Omental fat pad (tissue), 4 donors: ENCODE measurements at places on chromosomes 16 and 17.

GRCh38 chr16:75202069-75202590 is 4.8 kb downstream of the CTRB2 start:
- DNase-seq, result no peak

- no peak for DNase-seq
Observed at GRCh38 chr16:8373676-8374431, 216.5 kb downstream of the TMEM114 start.

DNA sequence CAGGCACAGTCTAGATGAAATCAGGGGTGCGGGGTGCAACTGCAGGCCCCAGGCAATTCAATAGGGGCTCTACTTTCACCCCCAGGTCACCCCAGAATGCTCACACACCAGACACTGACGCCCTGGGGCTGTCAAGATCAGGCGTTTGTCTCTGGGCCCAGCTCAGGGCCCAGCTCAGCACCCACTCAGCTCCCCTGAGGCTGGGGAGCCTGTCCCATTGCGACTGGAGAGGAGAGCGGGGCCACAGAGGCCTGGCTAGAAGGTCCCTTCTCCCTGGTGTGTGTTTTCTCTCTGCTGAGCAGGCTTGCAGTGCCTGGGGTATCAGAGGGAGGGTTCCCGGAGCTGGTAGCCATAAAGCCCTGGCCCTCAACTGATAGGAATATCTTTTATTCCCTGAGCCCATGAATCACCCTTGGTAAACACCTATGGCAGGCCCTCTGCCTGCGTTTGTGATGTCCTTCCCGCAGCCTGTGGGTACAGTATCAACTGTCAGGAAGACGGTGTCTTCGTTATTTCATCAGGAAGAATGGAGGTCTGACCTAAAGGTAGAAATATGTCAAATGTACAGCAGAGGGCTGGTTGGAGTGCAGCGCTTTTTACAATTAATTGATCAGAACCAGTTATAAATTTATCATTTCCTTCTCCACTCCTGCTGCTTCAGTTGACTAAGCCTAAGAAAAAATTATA is 1.6 kb downstream of the HBA1 start:
- no peak for DNase-seq

DNA sequence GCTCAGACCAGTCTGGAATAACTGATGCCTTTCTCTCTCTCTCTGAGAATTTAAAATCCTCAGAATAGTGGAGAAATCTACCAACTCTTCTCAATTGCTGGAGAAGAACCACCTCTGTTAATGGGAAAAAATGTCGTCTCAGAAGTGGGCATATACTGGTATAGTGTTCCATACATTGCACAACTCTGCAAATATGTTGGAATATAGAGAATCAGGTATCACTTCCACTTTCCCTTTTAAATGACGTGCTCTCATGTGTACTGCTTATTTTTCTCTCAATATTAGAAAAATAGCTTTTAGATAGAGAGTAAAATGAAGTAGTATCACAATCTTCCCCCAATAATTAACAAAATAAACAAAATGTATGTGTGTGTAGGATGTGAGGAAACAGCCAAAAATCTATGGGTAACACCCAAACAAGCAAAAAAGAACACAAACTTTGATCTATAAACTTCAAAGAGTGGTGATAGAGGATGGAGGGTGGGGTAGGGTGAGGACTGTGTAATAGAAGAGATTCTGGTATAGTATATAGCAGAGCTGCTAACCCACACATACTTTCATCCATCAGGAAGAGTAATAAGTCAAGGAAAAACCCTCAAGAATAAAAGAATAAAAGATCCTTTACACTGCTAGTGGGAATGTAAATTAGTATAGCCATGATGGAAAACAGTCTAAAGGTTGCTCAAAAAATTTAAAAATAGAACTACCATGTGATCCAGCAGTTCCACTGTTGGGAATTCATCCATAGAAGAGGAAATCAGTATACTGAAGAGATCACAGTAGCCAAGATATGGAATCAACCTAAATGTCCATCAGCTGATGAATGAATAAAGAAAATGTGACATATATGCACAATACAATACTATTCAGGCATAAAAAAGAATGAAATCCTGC is 46.9 kb downstream of the NFATC3 start:
- no peak for DNase-seq

- DNase-seq, result no peak
Observed at GRCh38 chr17:78993981-78994671, 14.4 kb upstream of the LGALS3BP start.
